ENCODE measurements at places on chromosomes 3 and 15.

DNA sequence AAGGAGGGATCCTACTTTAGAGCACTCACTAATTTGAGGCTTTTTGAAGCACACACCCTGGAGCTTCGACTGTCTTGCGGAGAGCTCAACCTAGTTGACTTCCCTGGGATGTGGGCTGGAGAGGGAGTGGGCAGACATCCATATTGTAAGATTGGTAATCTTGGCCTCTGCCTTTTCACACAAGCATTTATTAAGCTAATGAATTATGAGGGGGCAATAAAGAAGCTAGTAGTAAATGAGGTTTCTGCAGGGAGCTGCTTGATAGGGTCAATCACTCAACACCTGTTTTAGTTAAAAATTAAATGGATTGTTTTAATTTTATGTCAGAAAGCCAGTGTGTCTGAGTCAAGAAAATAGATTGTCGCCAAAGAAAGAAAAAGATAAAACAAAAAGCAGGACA, 76.3 kb downstream of the PDZRN3 start:
- no peak for DNase-seq

- no peak for DNase-seq
These were observed 4.1 kb upstream of the GCSAM start for GRCh38 chr3:112136959-112137693.

- DNase-seq = no peak
These were observed 24.1 kb upstream of the STT3B start for GRCh38 chr3:31508452-31509146.

GRCh38 chr3:9347887-9348286, 15.0 kb upstream of the THUMPD3 start:
- DNase-seq = no peak

DNA sequence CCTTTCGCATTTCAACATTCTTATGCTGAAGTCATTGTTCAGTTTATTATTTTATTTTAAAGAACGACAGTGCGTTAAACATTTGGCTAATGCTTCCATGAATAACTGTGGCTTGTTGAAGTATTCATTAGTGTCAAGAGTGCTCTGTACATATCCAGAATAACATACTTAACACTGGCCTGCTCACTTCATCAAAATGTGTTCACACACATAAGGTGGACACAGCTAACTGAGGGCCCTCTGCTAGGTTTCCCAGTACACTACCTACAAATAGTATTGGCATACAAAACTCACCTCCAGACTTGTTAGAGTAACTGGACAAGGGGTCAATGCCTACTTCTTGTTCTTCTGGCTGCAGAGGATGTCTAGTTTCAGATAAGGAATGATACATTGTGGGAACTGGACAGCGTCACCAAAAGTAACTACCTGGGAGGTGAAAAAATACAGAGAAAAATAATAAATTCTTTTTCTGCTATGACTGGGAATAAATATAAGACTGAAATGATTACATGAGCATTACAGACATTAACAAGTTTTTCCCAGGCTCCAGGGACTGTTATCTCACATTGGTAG, 234.2 kb downstream of the TBC1D5 start:
- no peak for DNase-seq

- no peak for DNase-seq
These were observed 74.7 kb downstream of the DZIP3 start for GRCh38 chr3:108664266-108664665.

GRCh38 chr3:156133076-156133475, 12.7 kb downstream of the KCNAB1 start:
- no peak for DNase-seq

DNA sequence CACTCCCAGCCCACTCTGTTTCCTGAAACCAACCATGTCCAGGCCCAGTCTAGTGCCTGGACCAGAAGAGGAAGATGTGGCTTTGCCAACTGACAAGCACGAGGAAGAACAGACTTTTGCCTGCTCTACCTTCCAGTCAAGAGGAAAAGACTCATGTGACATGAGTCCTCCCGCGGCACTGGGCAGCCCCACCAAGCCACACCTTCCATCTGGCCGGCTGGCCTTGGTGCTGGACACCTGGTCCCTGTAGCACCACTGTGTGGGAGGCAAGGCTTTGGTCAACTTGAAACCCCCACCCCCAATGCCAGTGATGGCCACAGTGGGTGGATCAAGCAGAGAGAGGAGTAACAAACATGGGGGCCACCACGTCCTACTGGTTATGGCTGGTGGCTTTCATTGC, 12.5 kb downstream of the CHDH start:
- DNase-seq = no peak

DNA sequence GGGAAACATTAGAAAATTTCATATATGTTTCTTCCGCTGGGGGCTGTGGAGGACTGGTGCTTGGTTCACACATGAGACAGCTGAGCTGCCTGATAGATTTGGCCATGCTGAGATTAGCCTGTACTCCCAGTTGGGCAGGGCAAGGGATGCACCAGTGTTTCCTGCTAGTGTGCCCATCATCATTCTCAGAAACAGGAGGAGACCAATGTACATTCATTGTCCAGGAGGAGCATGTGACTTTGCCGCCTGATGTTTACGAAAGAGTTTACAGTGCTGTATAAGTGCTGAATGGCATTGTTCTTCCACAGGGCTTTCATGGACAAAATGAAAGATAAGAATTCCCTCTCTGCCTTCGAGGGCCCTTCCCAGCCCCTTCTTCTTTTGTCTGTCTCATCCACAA, 311.1 kb upstream of the THBS1 start:
- DNase-seq = no peak

GRCh38 chr3:120418866-120419490, 31.8 kb downstream of the FSTL1 start:
- no peak for DNase-seq

DNA sequence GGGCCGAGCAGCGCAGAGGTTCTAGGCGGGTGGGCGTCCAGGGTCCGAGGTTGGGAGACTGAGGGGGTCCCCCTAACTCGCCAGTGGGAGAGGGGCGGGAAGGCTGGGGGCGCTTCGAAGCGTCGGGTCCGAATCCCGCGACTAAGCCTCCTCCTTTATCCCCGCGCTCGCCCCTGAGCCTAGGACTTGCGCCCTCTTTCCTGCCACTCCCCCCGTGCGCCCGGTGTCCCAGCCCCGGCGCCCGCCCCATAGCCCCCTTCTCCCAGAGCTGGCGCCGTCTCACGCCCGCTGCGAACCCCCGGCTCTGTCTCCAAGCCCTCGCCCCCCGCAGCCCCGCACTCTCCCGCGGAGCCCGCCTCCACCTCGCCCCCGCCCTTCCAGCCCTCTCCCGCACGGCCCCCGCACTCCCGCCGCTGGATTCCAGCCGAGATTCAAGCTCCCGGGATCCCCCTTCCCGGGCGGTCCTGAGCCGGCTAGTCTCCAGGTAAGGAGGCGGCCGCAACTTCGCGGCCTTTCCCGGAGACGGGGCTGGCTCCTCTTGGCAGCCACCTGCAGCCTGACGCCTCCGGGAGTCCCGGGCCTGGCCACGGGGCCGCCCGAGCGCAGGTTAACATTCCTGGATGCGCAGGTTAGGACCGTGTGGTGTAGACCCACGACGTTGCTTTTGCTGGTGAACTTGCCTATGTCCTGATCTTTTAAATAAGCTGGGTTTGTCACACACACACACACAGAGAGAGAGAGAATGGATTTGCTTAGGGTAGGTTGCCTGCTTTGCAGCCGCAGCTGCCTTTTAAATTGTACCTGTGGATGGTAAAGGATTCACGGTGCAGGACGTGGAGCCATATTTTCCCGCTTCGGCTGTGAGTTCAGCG, 563 bp downstream of the PXYLP1 start:
- DNase-seq = no peak

- no peak for DNase-seq
These were observed 254.2 kb upstream of the NR2F2 start for GRCh38 chr15:96076350-96076749.

- DNase-seq = no peak
These were observed 70.7 kb upstream of the DCBLD2 start for GRCh38 chr3:98972155-98972554.

DNA sequence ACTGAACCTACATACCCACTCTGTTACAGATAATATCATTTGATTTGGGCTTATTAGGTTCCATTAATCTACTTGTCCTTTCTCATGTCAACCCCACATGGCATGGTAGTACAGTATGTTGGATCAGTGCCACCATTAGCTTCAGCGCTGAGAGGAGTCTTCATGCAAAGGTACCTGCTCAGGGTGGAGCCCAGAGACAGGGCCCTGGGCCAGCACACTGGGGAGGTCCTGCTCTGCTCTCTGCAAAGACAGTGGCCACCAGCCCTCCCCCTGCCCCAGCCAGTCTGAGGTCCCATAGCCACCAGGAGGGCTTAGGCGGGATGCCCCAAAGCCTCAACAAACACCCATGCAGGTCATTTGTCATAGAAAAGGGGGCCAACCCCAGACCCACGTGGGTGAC, 71.0 kb downstream of the ATP10A start:
- DNase-seq = no peak

GRCh38 chr3:14179114-14179465, 473 bp downstream of the LSM3 start:
- DNase-seq = no peak

GRCh38 chr3:69665026-69665737, 74.1 kb upstream of the MITF start:
- no peak for DNase-seq

- no peak for DNase-seq
These were observed 50.5 kb downstream of the CRYGS start for GRCh38 chr3:186493525-186494255.

DNA sequence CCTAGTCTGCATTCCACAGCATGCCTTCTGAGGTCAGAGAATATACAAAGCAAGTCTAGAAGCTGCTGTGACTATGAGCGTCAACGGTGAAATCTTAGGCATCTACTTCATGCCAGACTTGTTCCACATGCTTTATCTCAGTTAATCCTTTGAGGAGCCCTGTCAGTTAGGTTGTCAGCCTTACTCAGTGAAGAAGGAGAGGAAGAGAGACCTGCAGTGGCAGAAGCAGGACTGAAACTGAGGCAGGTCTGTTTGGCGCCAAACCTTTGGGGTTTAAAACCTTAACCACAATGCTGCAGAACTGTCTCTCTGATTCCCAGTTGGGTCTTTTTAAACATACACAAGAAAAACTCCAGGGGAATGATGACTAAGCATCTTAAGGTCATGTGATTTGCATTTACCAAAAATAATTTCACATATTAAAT, 139.0 kb upstream of the LIPC start:
- DNase-seq = no peak

GRCh38 chr3:54670201-54671000, 257.5 kb downstream of the LRTM1 start:
- DNase-seq = no peak

GRCh38 chr3:112974894-112975293, at the start of gene CD200R1:
TSS of gene CD200R1 (minus strand) at chr3:112975103. CDS start at chr3:112974857, 246 bp downstream.
- no peak for DNase-seq

GRCh38 chr15:101654171-101654570, 2.0 kb upstream of the TM2D3 start:
- no peak for DNase-seq

DNA sequence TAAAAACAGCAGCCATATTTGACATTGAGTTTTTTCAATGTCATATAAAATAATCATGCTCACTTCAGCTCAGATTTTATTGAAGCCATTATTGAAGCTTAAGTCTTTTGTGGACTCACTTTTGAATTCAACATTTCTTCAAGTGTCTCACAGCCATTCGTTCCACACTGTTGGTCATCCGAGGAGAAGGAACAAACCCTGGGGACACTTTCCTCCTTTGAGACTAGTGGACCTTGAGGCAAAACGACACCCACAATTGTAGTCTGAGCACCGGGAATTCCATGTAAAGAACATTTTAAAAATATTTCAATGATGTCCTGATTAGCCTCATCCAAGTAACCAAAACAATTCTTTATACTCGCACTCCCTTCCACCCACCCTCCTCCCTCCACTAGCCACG, 174.7 kb downstream of the CD47 start:
- DNase-seq = no peak

DNA sequence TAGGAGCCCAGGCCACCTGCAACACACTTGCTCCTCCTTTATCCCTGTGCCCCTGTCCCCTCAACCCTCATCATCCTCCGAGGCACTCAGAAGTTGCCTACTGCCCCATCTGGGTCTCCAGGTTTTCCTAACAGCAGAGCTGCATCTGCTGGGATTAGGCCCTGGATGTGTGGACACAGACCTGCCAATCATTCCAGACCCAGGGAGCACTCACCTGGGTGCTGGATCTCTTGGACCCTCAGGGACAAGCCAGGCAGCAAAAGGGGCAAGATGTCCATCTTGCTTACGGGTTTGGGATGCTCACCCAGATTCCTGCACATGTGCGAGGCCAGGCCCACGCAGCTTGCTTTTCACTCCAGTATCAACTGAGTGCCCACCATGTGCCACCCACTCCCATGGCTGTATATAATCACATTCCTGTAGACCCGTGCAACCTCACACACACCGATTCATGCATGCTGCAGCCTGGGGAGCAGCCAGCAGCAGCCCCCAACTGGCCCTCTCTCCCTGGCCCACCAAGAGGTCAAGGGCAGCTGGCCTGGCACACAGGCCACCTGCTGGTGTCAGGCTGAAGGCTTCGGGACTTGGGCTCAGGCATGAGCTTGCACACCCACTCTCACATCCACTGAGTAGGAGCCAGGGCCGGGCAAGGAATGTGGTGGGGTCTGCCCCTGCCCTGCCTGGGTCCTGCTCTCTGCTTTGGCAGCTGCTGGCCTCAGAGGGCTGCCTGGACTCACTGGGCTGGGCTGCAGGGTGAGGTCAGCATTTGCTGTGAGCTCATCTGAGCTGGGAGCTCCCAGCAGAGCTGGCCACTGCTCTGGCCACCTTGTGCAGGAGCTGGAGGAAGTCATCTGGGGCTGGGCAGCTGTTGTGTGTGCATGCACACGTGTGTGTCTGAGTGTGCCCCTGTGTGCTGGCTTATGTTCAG, 14.9 kb downstream of the PRKCD start:
- no peak for DNase-seq

- DNase-seq = no peak
These were observed 145.8 kb upstream of the THRB start for GRCh38 chr3:24640330-24640877.

GRCh38 chr3:169998668-169999131, 32.1 kb downstream of the SEC62 start:
- no peak for DNase-seq

DNA sequence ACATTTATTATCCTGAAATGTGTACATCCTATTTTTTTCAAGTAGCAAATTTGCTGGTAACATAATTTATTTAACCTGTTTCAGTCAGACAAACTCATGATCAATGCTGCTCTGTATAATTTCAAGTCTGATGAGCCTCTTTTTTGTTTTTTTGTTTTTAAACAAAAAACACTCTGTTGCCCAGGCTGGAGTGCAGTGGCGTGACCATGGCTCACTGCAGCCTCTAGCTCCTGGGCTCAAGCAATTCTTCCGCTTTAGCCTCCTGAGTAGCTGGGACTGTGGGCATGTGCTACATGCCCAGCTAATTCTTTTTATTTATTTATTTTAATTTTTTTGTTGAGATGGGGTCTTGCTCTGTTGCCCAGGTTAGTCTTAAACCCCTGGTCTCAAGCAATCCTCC, 40.1 kb upstream of the CAPN3 start:
- DNase-seq = no peak

- no peak for DNase-seq
These were observed 347.1 kb upstream of the NR2E3 start for GRCh38 chr15:71463156-71463665.
